ENCODE measurements at places on chromosomes 7 and 10.
A peak's percentile ranks its signal among the peaks of the same experiment; 100 is the strongest.

GRCh38 chr10:117718986-117719920, 176.7 kb downstream of the EMX2 start:
- no peaks in the 10 kb centered on the region for H3K4me1 ChIP-seq
- DNase-seq = no peak
- H3K27me3 ChIP-seq = no peaks in the 10 kb centered on the region
- H3K4me3 ChIP-seq = no peak overlapping the region
- no peak overlapping the region for H3K27ac ChIP-seq

GRCh38 chr7:47777531-47778152, 170.6 kb downstream of the PKD1L1 start:
- no peak overlapping the region for H3K4me3 ChIP-seq
- peaks cover 17% of the 10 kb centered on the region for H3K4me1 ChIP-seq
- no peak for DNase-seq
- no peaks in the 10 kb centered on the region for H3K36me3 ChIP-seq

- H3K4me1 ChIP-seq = no peaks in the 10 kb centered on the region
- H3K4me3 ChIP-seq = no peak overlapping the region
- no peaks in the 10 kb centered on the region for H3K27me3 ChIP-seq
Measured at GRCh38 chr10:90302758-90303481, 554.9 kb downstream of the HTR7 start.

GRCh38 chr10:125451319-125451718, 231.6 kb downstream of the TEX36 start:
- no peak overlapping the region for H3K27ac ChIP-seq
- no peaks in the 10 kb centered on the region for H3K4me1 ChIP-seq
- no peak overlapping the region for H3K4me3 ChIP-seq
- peaks cover 3% of the 10 kb centered on the region for H3K27me3 ChIP-seq
- no peaks in the 10 kb centered on the region for H3K36me3 ChIP-seq

GRCh38 chr10:44731283-44731682, 179.9 kb upstream of the TMEM72 start:
- H3K27me3 ChIP-seq = no peaks in the 10 kb centered on the region
- H3K36me3 ChIP-seq = no peaks in the 10 kb centered on the region
- no peaks in the 10 kb centered on the region for H3K4me1 ChIP-seq
- DNase-seq = no peak

DNA sequence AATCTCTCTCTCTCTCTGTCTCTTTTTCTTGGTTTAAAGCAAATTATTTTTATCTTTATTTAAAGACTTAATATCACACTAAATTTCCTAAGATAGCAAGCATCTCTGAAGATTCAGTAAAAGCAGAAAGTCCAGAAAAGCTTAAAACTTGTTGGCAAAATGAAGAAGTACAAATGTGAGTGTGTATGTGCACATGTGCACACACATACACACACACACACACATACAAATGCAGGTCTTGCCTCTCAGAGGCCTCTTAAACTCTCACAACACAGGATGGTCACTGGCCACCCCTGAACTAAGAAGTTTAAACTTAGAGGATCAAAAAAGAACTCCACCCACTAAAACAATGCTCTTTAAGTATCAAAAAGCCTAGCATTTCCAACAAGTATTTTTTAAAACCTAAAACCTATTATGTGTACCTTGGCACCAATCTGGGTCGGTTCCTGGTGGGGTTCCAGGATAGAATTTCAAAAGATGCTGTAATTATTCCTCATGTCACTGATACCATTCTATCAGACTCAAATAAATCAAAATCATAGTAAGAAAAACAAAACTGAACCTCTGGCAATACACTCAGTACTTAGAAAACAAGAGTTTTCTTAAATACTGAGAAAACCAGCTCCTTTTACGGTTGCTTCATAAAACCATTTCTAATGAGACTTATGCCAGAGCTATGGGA, 55.0 kb downstream of the SORBS1 start:
- peaks cover 24% of the 10 kb centered on the region for H3K4me1 ChIP-seq
- H3K27me3 ChIP-seq = no peaks in the 10 kb centered on the region
- H3K27ac ChIP-seq = no peak overlapping the region

- H3K36me3 ChIP-seq = no peaks in the 10 kb centered on the region
- 0 out of 2 replicates have a peak, but pooled peaks cover 4% of the 10 kb centered on the region for H3K27me3 ChIP-seq
- peak overlapping the region; percentile 82 for H3K4me3 ChIP-seq
- 0 out of 2 replicates have a peak overlapping the region, but pooled peaks have one; percentile 63 for H3K27ac ChIP-seq
Measured at GRCh38 chr10:132066812-132067211, 1.1 kb downstream of the JAKMIP3 start.

DNA sequence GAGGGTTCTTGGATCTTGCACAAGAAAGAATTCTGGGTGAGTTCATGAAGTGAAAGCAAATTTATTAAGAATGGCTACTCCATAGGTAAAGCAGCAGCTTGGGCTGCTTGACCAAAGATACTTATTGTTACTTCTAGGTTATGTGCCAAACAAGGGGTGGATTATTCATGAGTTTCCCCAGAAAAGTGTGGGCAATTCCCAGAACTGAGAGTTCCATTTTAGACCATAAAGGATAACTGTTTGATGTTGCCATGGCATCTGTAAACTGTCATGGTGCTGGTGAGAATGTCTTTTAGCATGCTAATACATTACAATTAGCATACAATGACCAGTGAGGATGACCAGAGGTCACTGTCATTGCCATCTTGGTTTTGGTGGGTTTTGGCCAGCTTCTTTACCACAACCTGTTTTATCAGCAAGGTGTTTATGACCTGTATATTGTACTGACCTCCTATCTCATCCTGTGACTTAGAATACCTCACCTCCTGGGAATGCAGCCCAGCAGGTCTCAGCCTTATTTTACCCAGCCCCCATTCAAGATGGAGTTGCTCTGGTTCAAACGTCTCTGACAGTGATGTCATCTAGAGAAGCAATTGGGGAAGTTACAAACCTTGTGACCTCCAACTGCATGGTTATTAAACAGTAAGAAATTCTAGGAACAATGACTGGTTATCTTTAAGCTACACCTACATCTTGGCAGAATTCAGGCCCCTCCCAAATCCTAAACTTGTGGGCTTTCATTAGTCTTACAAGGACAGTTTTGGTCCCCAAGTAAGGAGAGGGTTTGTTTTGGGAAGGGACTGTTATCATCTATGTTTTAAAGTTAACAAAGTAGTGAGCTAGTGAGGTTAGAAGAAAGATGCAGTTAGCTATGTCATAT, 48.0 kb upstream of the INHBA start:
- no peak overlapping the region for H3K4me3 ChIP-seq
- no peaks in the 10 kb centered on the region for H3K27me3 ChIP-seq
- no peak overlapping the region for H3K27ac ChIP-seq

GRCh38 chr7:148575640-148576411, 14.7 kb upstream of the C7orf33 start:
- H3K36me3 ChIP-seq = no peaks in the 10 kb centered on the region
- H3K27ac ChIP-seq = no peak overlapping the region
- peak; percentile 81 for DNase-seq
- H3K4me1 ChIP-seq = no peaks in the 10 kb centered on the region

Data from GM23248 (cell line).